Thymus (tissue), 14 donors: ENCODE measurements at places on chromosomes 7 and 10.

DNA sequence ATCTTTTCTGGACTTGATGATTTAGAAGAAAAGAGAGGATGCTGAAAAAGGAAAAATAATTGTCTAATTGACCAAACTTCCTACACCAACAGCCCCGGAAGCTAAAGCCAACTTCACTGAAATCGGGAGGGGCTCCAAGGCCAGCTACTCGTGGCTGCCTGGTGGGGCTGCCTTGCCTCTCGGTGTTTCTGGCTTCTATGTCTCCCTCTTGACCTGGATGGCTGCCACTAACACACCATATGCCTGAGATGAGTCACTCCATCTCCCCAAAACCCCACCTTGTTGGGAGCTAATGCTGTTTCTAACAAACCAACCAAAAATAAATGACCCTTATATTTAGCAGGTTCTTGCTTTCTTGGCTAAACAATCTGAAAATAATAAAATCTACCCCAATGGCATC is 87.6 kb upstream of the AFAP1L2 start:
- DNase-seq, result no peak

DNA sequence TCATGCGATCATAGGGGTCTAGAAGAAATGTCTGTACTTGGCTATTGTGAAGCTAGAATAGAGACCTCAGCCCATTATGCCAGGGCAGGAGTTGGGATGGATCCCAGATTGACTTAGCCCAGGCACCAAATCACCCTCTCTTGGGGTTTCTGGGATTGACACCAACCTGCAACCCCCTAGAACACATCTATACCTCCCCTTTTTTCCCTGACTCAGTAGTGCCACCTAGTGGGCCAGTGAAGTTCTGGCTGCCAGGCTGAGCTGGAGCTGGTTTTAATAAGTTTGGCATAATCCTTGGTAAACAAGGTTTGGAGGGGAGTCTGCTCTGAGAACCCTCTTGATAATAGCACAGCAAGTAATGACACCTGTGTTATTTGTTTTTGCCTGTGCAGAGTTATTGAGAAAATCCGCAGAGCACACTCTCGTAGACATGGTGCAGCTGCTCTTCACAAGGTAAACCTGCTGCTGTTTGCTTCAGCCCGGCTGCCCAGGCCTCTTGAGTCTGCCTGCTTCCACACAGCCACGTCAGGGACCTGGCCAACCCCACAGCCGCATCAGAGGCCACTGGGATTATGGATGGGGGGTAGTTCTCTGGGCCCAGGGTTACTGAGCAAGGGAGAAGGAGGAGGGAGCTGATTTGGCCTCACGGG is 43.3 kb upstream of the NFKB2 start:
- DNase-seq, result peak; percentile 77

DNA sequence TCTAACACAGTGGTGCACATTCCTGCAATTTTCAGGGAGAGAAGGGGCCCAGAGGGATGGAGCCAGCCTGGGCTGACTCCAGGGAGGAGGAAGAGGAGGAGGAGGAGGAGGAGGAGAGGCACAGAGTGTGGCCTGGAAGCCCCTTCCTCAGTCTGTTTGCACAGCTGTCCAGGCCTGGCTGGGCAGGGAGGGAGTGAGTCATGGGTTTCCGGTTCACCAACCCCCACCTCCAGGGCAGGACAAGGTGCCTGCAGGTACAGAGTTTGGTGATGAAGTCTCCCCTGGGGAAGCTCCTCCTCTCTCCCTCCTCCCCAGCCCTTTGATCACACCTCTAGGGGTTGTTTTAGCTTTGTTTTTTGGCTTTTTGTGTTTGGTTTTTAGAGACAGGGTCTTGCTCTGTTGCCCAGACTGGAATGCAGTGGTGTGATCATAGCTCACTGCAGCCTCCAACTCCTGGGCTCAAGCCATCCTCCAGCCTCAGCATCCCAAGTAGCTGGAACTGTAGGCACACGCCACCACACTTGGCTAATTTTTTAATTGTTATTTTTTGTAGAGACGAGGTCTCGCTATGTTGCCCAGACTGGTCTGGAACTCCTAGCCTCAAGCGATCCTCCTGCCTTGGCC is 77.5 kb upstream of the CUX1 start:
- DNase-seq, result no peak

- no peak for DNase-seq
These were observed 111.7 kb downstream of the UNCX start for GRCh38 chr7:1344421-1344820.

DNA sequence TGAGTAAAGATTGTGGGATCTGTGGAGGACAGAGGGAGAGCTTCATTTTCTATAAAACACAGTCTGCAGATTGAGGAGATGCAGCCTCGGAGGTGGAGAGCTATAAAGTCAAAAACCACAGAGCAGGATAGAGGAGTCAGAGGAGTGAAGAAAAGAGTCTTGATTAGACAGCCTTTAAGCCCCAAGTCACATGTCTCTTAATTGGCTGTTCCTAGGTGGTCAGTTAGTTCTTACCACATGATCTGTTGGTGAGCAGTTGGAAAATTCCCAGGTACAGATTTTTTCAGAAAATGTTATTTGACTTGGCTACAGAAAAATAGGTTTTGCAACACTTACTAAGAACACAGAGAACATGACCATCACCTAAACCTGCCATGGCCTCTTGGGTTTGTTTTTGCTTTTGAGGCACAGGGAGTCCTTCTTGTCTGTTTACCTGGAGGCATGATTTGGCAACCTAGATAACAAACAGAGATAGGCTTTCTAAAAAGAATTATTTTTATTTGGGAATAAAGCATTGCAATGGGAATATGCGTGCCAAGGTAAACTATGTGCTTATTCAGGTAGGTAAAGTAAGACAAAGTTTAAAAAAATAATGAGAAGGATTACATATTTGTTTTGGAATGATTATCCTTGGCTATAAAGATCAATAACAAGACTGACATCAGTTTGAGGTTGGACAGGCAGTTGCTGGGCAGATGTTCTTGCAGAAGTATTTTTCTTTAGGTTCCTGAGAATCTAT is 604 bp upstream of the CYP3A43 start:
- no peak for DNase-seq

GRCh38 chr10:81959016-81959415 is 84.0 kb downstream of the NRG3 start:
- no peak for DNase-seq

DNA sequence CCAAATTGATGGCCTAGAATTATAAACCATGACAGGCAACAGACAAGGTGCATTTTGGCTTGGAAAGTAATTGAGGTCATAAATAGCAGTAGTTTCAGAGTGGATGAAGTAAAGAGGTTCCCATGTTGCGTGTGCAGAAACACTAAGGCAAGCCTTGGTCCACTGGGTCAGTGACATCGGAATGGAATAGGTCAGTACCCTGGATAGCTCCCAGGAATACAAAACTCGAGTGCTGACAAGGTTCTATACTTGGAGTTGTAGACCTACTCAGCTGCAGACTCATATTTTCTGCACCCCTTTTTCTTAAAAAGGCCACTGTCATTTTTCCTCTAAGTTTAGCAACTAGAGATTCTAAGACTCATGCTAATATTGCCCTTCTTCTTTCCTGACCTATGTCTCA is 132.8 kb downstream of the DYNC1I1 start:
- no peak for DNase-seq

DNA sequence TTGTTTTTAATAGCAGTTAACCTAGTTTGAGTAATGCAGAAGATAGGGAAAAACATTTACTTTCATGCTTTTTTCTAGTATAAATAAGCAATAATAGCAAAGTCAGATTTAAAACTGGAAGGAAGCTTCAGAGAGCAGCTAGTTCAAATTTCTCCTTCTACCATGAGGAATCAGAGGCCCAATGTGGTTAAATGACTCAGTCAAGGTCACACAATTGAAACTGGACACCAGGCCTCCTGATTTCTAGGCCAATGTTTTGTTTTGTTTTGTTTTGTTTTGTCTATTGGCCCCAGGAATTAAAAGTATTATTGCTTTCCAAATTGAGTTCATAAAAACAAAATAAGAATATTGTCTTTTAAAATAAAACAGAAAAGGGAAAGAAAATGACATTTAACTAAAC is 122.3 kb downstream of the TRIL start:
- DNase-seq, result no peak

DNA sequence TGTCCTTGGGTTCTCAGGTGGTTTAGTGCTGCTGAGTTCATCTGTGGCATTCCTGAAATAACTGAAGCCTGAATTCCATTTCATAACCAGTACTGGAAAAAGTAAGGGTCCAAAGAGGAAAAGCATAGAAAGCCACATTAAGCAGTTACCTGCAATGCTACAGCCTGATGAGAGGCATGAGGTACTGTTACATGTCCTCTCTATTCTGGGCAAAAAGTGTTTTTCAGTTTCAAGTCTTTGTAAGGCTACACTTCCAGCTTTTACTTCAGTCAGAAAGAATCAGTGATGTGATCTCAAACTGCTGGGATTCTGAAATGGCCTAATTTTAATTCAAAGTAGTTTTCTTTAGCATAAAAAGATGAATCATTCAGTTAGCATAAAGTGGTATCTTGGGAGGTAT is 369.5 kb downstream of the PHF14 start:
- no peak for DNase-seq

- DNase-seq, result no peak
These were observed 24.3 kb downstream of the CDH23 start for GRCh38 chr10:71421075-71421434.

GRCh38 chr10:10320956-10321355 is 696.7 kb upstream of the CELF2 start:
- DNase-seq, result no peak

DNA sequence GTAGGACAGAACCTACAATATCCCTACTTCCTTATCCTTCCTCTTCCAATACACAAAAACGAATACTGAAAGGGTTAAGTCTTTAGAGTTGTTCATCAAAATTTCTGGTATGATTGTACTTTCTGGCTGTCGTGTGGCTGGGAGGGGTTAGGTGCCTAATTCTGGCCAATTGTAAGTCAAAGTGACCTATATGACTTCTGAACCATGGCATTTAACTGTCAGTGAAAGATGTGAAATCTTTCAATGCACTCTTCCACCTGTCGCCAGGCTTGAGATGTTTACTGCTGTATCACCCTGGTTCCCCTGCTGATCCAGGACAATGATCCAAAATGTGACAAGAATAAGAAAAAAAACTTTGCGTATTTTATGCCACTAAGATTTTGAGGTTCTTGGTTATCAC is 20.8 kb downstream of the EPC1 start:
- no peak for DNase-seq

- no peak for DNase-seq
These were observed 65.1 kb downstream of the SLC37A3 start for GRCh38 chr7:140333223-140333622.

- DNase-seq, result no peak
These were observed 21.5 kb upstream of the SDHAF3 start for GRCh38 chr7:97096037-97096436.

GRCh38 chr7:271266-272107 is 18.5 kb upstream of the FOXL3 start:
- DNase-seq, result no peak

DNA sequence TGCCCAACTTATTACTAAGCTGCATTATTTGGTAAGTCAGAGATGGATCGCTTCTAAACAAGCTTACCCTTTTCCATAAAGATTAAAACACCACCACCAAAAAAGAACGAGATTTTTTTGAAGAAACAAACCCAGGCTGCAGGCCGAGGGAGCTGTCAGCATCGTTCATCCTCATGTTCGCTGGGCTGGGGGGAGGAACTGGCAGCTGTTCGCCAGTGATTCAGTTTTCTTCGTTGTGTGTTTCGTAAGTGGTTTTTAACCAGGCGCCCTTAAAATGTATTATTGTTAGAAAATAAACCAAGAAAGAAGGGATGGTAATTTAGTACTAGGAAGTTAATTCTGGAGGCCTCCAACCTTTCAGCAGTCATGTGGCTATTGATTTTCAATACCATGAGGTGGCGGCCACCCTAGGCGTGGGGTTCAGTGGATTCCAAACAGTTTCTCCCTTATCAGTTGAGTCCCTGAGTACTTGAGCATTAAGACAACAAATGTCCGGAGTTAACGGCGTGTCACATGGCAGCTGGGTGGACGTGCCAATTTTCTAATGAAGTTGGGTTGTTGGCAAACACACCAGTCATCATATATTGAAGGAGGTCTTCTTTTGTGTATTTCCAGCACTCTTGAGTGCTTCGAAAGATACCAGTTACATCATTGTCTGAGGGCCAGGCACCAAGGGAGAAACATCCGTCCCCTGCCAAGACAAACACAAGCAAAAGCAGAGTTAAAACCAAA is 173.2 kb downstream of the EBF3 start:
- no peak for DNase-seq

DNA sequence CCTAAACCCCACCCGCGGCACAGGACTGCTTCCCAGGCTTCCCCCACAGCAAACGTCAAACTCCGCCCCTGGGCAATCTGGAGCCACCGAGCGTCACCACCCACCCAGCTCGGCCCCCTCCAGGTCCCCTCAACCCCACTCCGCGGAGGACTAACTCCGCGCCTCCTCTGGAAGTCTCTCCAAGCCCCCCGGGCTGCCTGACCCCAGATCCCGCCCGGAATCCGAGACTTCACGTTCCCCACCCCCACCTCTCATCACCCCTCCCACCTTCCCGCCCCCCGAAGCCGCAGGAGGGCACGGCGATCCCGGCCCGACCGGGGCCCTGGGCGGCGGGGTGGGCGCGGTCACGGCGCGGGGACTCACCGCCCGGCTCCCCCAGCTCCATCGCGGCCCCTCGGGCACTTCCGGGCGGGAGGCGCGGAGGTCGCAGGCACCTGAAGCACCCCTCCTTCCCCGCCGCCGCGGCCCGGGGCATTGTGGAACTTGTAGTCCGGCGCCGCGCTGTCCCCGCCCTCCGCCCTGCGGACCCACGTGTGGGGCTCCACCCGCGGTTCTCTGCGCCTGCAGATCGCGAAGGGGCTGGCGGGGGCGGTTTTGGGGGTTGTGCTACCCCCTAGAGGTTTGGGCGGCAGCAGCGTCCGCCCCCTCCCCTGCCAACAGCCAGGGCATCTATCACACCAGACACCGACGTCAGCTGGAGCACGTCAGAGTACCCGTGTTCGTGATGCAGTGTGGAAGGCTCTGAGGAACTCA is at the start of gene TMUB1:
TSS of gene TMUB1 (minus strand) at position 423 of the 753 bp plus-strand sequence. CDS start 930 bp downstream, outside the sequence.
- peak; percentile 88 for DNase-seq

GRCh38 chr10:114925587-114926586 is 12.1 kb upstream of the TRUB1 start:
- DNase-seq, result no peak

- peak; percentile 38 for DNase-seq
These were observed at the start of gene BICC1 for GRCh38 chr10:58512491-58513187. TSS of gene BICC1 (plus strand) at chr10:58512872. CDS start at chr10:58513144, 272 bp downstream.

- no peak for DNase-seq
These were observed 91.6 kb upstream of the CCDC6 start for GRCh38 chr10:59997827-59998525.

DNA sequence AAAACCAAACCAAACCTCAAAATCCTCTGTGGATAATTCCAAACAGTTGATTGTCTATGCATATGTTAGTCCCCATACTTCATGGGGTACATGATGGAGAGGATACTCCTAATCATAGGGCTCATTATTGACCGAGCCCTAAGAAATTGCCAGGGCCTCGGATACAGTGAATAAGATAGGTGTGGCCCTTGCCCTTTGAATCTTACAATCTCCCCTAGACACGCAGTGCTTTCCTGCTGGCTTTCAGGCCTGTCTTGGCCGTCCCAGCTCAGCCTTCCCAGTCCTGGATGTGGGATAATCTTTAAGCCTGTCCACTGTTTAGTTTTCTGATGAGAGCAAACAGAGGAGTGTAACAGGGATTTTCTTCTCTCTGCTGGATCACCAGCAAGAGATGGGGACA is 161.8 kb downstream of the TMEM178B start:
- no peak for DNase-seq

GRCh38 chr10:132264966-132265889 is 42.5 kb downstream of the STK32C start:
- no peak for DNase-seq

- DNase-seq, result no peak
These were observed 748 bp upstream of the SH3PXD2A start for GRCh38 chr10:103855852-103856796.
